ENCODE measurements at places on chromosomes 5 and 9.

GRCh38 chr5:181151146-181151545 lies 3.8 kb downstream of the OR2V2 start:
- DNase-seq = no peak

DNA sequence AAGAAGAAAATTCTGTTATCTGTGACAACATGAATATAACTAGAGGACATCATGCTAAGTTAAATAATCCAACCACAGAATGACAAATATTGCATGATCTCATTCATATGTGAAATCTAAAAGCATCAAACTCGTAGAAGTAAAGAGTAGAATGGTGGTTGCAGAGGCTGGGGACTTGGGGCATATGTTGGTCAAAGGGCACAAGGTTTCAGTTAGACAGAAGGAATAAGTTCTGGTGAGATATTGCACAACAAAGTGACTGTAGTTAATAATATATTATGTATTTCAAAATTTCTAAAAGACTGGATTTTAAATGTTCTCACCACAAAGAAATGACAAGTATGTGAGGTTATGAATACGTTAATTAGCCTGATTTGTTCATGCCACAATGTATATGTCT lies 24.8 kb downstream of the GRIA1 start:
- DNase-seq = no peak

- no peak for DNase-seq
Observed at GRCh38 chr5:78320401-78320800, 25.9 kb upstream of the AP3B1 start.

DNA sequence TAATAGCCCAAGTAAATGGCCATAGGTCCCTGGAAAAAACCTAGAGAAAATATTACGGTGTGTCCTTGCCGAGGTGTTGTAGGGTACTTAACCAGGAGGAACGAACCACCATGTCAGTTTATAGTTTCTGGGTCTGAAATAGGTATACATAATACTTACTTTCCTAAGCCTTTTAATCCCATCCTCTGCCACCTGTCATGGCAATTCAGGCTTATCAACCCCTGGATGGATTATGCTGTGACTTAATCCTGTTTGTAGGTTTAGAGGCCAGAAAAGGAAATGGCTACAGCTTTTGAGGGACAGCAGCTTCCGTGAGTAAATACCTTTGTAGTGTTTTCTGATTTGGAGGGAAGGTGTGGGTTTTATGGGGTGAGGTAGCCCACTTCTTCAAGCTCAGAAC lies 89.1 kb upstream of the PTPRD start:
- DNase-seq = no peak

DNA sequence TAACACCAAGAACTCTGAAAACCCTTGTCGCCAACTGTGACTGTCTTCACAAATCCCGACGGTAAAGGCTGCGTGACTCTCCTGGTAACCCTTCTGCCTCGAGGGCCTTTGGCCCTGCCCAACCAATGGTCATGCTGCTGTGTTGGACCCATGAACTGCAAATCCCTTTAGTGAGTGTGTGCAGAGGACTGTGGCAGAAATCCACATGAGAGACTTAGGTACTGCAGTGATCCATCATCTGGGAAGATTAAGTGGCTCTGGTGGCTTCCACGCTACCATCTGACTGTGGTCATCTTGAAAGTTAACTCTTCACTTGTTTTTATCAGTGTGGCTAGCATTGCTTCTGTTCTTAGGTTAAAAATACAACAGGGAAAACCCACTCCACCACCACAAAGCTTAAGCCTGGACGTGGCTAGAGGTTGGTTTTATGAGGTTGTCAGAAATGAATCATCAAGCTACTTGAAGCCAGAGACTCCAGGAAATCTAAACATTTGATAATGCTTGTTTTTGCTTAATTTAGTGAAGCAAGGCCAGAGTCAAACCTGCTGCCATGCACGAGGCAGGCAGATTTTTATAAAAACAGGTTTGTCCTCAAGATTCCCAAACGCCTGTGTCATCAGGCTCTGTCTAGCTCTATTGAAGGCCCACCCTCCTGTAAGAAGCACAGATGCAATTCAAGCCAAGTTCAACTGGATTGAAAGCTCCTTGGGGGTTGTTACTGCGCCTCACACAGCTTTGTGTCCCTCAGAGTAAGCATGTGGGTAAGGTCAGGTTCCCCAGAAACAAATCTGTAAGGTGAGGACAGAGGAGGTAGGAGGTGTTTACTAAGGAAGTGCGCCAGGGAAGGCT lies 52.7 kb upstream of the ERCC6L2 start:
- no peak for DNase-seq

DNA sequence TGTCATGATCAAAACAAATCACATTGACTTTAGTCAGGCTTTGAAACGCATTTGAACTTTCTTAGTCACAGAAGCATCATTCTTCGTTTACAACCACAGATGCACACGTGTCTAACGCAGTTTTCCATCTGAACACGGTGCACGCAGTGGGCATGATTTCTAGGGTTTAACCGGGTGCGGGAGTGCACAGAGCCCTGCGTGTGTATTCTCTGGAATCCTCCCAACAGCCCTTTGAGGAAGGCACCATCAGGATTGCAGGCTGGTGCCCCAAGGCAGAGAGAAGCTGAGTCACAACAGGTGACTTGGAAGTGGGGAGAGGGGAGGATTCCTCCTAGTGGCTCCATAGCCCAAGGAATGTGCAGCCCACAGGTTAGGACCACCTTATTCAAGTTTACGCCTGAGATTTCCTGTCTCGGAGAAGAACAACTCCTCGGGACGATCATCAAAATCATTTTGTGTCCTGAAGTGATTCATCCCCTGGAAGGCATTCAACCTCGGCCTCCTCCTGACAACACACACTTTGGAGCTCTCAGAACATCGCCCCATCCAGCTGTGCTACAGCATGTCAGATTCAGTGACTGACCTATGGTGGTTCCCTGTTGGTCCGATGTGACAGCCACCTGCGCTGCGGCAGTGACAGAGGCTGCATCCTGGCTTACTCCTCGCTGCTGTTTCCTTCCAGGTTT lies 13.1 kb downstream of the ROPN1L start:
- DNase-seq = no peak

GRCh38 chr5:35821513-35821912 lies 35.2 kb upstream of the IL7R start:
- DNase-seq = no peak

DNA sequence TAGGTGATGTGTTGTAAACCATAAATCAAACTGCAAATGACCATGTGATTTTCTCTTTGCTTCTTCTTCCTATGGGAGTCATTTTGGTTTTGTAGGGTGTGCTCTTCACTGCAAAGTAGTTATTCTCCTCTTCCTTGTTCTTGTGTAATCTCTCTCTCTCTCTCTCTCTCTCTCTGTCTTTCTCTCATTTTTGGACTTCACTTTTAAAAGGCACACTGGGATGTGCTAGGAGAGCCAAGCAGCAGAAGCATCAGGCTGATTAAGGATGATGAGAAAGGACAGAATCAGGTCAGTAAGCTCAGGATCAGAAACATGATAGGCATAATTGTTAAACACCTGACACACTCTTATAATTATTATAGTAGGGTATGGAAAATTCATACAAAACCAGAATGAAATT lies 505.3 kb upstream of the ZNF608 start:
- DNase-seq = no peak

- no peak for DNase-seq
Observed at GRCh38 chr5:32109236-32109635, 64.9 kb downstream of the GOLPH3 start.

All from omental fat pad (tissue), 4 donors.